NCI-H69 (cell line): ENCODE measurements at places on chromosomes 4 and X.

DNA sequence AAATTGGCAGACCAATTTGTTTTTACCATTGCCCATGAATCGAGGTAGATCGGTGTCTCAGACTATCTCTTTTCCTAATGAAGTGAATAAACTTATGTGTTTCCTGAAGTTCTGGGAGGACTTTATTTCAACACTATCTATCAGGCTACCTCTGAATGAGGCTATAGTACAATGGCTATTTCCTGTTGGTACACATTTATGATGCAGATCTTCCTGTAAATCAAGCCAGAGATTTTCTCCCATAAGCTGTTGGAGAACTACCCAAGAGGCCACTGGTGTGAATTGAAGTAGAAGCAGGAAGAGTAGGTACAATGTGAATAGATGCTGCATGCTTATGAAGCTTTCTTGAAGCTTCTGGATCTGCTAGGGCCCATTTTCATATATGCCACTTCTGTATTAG is 16.0 kb downstream of the TXK start:
- DNase-seq: no peak

GRCh38 chr4:13920901-13921300 is 293.4 kb upstream of the BOD1L1 start:
- no peak for DNase-seq

- no peak for DNase-seq
These were observed 654.6 kb downstream of the RAPGEF2 start for GRCh38 chr4:159757499-159757898.

DNA sequence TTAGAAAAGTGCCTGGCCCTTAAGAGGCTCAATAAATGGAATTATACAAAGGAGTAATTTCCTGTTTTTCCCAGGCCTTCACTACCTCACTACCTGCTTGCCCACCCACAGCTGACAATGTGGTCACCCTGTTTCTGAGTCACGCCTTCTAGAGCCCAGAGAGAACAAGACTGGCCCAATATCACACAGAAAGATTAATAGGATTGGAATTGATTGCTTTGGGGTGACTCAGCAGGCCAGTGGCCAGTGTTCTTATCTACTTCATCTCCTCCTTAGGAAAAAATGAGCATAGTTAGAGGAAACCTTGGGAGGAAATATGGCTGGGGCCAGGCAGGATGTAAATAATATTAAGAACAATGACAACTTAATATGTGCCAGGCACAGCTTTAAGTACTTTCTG is 4.5 kb upstream of the FGF16 start:
- DNase-seq: no peak

GRCh38 chrX:13855689-13856450 is 39.0 kb upstream of the GPM6B start:
- DNase-seq: peak; percentile 6

- peak; percentile 86 for DNase-seq
These were observed 158.7 kb downstream of the SPRY1 start for GRCh38 chr4:123555233-123555806.

DNA sequence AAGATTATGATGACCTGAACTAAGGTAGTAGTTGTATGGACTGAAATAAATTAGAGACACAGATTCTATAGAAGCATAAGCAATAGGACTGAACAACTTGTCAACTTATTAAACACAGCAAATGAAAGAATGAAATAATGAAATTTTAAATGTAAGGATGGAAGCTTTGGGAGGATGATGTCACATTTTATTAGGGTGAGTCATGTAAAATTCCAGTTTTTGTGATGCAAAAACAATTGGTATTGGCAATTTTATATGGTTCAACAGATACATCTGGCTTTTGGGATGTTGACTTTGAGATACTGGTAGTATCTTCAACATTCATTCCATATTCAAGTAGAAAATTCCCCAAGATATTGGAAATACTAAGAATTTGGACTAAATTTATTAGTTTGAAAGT is 72.7 kb upstream of the IL15 start:
- DNase-seq: no peak

DNA sequence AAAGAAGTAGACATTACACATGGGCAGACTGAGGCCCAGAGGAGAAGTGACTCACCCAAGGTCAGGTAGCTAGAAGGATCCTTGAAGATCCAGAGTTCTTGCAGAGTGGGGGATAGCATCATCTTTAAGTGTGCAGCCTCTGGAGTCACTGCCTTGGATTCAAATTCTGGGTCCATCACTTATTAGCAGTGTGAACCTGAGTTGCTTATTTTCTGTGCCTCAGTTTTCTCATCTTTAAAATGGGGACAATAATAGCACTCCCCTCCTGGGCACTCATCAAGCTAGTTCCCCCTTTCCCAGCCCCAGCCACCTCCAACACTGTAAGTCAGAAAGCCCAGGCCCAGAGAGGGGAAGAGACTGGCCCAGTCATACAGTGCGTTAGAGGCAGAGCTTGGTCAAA is 141.8 kb upstream of the PJA1 start:
- no peak for DNase-seq

- DNase-seq: no peak
These were observed 38.6 kb downstream of the COX7B2 start for GRCh38 chr4:46870411-46870810.
